Stimulated activated CD4-positive, alpha-beta T cell treated with anti-CD3 and anti-CD28 coated beads, TNF-alpha, amount 100 ng/mL, for 48 hours (primary cell): ENCODE measurements at places on chromosomes 7 and 10.

DNA sequence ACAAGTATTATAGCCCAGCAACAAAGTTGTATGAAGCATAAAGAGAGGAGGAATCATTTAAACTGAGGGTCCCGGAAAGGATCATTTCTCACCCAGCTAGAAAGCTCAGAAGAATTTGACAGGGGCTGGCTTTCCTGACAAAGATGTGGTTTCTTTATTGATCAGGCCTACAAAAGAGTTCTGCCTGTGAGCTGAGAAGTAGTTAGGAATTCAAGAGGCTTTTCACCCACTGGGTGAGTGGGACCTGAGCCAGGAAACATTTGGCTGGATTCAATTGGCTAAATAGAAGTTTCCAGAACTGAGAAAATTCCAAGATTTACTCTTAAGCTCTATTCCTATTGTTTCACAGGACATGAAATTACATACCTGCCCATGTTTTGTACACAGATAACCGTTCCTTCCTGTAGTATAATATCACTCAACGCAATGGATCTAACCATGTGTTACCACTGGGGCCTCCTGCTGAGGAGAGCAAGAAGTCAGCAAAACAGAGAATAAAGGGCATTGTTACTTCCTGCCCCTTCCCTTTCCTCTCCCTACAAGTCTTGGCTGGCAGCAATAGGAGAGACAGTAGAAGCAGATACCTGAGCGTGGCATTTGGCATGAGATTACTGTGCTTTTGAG lies 53.9 kb upstream of the PAPSS2 start:
- no peak for DNase-seq

DNA sequence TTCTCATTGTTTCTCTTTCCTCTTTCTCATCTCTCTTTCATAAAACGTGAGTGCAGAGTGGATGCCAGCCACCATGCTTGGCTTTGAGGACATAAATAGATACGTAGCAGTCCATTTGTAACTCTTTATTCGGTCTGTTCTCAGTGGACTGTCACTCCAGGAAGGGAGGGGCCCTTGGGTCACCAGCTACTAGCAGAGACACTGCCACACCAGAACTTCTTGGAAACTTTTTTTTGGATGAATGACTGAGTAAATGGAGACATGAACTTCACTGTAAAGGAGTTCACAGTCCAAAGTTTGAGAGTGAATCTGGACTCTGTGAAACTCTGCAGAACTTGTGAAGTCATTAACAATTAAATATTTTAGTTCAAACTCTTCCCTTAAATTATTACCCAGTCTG lies 20.2 kb downstream of the CHN2 start:
- DNase-seq = no peak

GRCh38 chr10:47118326-47118725 lies 181.7 kb upstream of the GDF10 start:
- no peak for DNase-seq

DNA sequence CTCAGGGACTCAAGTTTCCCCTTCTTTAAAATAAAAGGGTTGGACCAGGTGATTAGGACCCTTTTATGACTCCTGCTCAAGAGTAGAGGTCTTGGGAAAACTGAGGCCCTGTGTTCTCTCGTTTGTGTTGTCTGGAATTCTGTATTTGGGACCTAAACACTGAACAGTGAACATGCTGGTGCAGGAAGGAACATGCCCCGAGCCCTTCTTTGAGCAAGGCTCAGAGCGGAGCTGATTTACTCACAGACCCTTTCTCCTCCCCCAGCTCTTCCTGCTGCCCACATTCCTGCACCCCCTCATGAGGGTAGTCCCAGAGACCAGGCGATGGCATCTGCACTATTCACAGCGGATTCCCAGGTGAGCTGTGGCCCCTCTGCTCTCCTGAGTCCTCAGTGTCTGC lies 14.2 kb downstream of the ZKSCAN1 start:
- DNase-seq = no peak

DNA sequence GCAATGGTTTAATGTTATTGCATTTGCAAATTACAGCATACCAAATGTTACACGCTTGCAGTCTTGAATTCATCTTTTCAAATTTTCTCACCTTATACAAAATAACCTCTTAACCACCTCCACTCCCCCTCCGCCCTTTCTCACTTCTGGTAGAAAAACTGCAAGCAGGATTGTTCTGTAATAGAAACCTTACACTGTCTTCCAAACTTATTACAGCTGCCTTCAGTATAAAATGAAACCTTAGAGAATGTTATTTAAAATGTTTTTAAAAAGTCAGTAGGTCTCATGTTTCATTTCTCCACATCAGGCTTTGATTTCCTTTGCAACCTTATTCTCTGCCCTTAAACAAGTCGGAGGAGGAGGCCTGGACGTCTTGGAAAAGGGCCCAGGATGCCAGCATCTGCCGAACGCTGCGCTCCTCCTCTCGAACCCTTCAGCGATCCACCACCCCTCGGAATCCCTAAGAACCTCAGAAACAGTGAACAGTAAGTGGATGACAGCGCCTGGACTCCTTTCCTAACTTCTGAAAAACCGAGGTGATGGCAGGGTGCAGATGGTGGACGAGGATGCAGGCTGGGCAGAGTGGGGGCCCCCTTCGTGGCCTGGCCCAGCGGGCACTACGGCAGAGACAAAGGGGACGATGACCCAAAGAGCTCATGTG lies 74.0 kb downstream of the FGFR2 start:
- DNase-seq = no peak

GRCh38 chr10:91287276-91287675 lies 66.8 kb downstream of the PCGF5 start:
- no peak for DNase-seq

DNA sequence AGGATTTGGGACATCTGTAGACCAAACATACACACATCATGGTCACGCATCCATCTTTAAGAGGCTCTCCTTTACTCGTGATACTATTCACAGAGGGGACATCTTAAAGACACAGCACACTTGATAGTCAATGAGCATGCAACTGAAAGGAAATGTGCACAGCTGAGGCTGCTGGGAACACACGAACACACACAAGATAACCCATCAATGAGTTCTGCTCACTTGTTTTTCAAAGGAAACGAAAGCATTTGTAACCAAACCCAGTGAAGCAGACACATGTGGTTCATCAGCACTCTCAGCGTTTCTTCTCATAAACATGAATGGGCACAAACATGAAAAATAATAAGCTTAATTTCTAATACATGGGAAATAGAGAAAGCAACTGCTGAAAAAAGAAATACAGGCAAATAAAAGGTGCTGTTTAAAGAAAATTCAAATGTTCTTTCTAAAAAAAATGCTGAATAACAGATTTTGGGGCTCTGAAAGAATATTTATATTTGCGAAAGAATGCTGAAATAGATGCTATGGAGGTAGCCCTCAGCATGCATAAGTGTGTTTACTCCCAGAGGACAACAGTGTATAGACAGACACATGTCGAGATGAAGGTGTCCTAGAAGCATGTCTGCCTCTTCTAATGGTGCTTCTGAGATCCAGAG lies 59.7 kb upstream of the LAMB4 start:
- no peak for DNase-seq

GRCh38 chr7:114416129-114416990 lies 1.7 kb downstream of the FOXP2 start:
- DNase-seq = no peak

DNA sequence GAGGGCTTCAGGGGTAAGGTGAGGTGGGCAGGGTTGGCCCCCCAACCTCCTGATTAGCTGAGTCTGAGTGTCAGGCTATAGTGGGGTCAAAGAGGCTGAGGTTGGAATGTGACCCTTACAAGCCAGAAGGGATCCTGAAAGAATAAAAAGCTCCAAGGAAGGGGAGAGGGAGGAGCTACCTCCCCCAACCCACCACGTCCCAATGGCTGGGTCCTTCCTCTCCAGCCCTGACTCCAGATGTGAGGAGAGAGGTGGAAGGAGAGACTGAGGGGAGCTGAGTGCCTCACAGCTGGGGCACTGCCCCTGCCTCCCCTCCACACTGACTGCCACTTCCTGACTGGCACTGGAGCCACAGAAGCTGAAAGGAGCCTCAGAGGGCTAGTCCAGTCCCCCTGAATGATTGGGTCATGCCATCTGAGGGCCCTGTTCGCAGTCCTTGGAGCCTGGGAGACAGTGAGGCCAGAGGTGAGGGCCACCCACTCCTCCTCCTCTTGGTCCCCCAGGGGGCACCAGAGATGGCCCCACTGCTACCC lies 20.6 kb downstream of the IMPDH1 start:
- DNase-seq = no peak

DNA sequence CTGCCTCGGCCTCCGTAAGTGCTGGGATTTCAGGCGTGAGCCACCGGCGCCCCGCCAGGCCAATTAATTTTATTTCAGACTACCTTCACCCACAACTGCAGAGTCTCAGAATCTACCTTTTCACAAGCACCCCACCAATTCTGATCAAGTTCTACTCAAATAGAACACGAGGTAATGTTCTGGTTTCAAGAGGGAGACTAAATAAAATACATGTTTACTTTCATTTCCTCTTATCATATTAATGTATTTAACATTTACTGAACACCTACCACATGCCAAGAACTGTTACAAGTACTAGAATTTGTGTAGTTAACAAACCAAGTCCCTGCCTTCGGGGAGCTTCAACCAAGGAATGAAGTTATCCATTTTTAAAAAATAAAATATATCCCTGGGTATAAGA lies 25.5 kb upstream of the RGS10 start:
- DNase-seq = no peak

- DNase-seq = no peak
Measured at GRCh38 chr10:99285881-99286280, 43.3 kb upstream of the CNNM1 start.

DNA sequence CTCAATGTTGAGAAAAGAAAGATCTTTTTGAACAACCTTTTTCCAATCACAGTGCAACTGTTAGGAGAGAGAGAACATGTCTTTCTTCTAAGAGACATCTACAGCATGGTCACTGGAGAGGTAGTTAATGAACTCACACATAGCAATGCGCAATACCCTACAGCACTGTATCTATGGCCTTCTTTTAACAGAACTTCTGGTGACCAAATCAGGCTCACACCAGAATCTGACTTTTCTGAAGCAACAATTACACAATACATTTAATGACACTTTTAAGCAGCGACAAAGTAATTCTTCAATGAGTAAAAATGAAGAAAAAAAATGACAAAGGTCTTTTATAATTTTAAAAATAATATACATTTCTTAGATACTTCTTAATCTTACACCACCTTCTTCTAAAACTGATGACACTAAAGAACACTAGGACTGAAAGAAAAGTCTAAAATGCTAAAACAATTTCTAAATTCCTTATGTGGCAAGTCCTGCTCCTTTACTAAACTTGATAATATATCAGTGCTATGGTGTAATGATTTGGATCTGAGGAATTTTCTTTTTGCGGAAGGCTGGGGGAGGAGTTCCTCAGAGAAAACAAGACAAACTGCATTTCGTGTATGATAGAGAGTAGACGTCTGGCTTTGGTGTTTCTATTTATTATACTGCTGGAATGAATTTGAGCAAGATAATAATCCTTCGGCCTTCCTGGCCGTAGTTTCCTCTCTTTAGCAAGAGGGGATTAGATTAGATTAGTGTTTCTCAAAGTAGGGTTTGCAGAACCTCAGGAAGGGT lies 166.3 kb downstream of the ZNF438 start:
- no peak for DNase-seq

- no peak for DNase-seq
Measured at GRCh38 chr7:139995017-139995915, 67.5 kb downstream of the PARP12 start.

GRCh38 chr7:90611115-90611514 lies 15.0 kb downstream of the CDK14 start:
- no peak for DNase-seq

GRCh38 chr10:18229826-18230225 lies 89.6 kb downstream of the CACNB2 start:
- DNase-seq = no peak

- no peak for DNase-seq
Measured at GRCh38 chr7:10122551-10123100, 851.0 kb upstream of the PHF14 start.

- no peak for DNase-seq
Measured at GRCh38 chr10:78703593-78703992, 365.2 kb upstream of the ZMIZ1 start.

DNA sequence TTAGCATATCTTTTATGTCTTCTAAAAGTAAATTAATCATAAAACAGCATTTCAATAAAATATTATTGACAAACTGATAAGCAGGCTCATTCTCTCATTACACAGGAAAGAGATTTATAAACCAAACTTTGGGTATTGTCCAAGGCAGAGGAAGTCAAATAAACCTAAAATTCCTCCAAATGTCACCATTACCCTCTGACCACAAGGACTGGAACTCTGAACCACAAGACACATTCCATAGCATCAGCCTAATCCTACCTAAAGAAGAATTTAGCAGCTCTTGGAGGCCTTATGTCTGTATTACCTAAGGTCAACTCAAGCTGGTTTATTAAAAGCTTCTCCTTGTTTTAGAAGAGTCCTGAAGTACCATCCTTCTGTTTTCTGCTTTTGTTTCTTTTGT lies 82.4 kb upstream of the SLC13A1 start:
- no peak for DNase-seq

- DNase-seq = no peak
Measured at GRCh38 chr7:27808626-27809025, 68.7 kb downstream of the TAX1BP1 start.

DNA sequence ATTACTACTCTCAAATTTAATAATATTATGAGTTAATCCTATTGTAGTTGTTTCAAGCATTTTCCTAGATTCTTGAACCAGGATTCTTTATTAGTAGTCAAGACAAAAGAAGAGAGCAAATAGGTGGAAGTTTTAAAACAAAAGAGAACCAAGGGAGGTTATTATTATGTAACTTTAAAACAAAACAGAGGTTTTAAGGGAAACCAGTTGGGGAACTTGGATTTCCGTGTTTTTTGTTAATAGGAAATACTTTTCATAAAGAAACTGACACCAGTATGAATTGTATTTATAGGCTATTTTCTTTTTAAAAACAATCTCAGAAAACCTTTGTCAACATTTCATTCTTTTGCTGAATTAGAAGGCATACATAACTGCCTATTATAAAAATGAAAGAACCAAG lies 183.9 kb downstream of the WNT2 start:
- DNase-seq = no peak

DNA sequence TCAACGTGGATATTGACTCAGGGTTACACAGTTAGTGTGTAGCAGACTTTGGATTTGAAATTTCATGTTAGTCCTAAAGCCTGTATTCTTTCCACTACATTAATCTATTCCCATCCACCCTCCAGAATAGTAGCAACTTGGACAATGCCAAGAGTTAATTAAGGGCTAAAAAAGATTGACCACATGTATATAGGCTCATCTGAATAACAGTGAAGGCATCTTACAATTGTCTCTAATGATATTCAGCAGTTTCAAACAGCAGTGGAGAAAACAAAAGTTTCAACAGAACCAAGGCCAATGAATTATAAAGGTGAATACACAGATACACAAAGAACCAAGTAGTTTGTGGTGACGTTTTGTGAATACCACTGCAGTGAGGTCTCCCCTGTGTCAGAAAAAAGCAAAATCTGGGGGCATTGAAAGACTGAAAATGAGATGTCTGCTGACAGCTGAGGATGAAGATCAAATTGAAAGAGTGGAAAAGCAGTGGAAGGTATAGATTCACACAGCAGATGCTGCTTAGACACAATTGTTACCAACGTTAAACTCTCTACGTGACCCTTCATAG lies 202.8 kb downstream of the SEMA3E start:
- DNase-seq = no peak
